Vagina (tissue), 2 donors: ENCODE measurements at places on chromosomes 4 and X.

DNA sequence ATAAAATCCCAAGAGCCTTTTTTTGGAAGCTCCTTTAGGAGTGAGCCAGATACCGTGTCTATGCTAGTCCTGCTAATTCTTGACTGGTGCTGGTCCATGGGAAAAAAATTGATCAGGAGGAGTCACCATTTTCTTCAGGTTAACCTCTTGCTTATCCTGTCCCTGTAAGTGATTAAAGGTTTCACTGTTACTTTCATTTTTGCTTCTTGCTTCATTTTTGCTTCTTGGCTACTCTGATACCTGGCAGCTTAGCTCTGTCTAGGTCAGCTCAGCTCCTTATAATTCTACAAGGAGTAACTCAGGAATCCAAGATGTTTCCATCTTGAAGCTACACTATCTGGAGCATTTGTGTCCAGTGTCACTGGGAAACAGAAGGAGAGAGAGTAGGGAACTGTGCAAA, 45.7 kb downstream of the AFM start:
- DNase-seq: no peak

GRCh38 chr4:101599620-101600019, 190.9 kb upstream of the BANK1 start:
- DNase-seq: no peak

DNA sequence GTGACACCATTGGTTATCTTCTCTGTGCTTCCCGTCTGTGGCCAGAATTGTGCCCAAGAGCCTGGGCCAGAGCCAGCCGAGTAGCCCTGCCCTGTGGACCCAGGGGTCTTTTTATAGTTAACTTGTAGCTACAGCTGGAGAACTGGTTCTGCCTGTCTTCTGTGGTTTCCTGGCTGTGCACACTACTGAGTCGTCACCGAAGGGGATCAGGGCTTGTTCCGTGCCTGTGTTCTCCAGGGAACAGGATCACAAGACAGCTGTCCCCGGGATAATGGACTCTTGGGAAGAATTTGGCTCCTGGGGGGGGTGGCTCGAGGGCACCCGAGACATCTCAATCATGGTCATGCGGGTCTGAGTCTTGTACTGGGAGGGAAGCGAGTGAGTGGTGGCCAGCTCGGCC, 22.1 kb upstream of the OPN1LW start:
- DNase-seq: no peak

DNA sequence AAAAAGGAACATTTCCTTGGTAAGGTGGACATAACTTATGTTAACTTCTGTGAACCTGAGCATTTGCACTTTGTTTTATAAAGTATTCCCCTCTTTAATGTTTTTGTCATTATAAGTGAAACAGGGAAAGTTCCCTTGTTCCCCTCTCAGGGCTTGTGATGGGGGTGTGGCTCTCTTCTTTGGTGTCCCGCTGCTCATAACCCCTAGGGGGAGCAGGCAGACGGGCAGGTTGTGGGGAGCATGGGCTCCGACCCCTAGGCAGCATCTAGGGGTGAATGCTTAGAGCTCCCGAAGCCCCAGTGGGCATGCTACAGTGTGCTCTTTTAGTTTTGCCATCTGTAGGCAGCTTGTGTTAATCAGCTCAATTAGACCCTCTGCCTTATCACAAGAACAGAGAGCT, 200.4 kb downstream of the DACH2 start:
- no peak for DNase-seq

DNA sequence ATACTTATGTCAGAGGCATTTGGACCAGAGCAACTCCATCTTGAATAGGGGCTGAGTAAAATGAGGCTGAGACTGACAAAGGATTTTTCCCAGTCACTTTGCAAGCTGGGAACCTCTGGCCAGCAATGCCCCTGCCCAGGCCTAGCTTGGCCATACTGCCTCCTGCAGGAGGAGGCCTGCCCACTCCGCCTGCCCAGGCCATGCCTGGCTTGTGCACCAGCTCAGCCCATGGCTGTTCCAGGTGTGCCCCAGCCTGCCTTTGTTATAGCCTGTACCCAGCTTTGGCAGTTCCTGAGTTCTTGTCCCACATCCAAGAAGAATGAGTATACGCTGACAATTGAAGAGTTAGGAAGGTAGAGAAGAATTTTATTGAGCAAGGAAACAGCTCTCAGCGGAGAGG, 176.1 kb downstream of the AASDH start:
- no peak for DNase-seq

DNA sequence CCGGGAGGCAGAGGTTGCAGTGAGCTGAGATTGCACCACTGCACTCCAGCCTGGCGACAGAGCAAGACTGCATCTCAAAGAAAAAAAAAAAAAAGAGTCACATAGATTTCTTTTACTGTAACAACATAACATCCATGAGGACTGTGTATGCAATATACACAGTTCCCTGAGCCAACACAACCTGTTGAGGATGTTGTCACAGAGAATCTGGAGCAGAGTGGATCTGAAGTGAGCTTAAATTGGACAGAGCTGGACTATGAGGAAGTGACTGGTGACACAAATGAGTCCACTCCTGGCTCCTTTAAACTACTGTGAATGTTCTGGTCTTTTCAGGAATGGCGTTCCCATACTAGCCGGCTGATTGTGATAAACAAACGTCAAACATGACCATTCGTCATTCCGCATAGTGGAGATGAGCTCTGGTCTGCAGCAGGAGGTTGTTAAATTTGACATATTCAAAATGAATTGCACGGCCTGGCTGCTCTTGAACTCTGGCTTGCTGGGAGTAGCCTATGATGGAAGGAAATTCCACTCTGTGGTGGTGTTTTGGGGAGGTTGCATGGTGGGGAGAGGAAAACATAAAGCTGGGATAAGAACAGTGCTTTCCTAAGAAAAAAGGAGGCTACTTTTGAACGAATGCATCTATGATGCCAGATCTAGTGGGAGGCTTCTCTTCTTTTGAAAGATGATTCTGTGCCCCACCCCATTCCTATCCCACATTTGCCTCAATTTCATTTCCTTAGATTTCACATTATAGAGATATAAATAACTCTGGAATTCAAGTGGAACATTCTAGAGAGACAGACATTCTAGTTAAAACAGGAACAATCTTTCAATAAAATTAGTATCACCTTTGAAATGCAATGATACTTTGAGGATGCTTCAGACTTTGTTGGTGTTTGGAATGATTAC, 149.5 kb downstream of the SHROOM3 start:
- DNase-seq: no peak

- no peak for DNase-seq
These were observed 100.8 kb upstream of the ATXN3L start for GRCh38 chrX:13420545-13421183.

DNA sequence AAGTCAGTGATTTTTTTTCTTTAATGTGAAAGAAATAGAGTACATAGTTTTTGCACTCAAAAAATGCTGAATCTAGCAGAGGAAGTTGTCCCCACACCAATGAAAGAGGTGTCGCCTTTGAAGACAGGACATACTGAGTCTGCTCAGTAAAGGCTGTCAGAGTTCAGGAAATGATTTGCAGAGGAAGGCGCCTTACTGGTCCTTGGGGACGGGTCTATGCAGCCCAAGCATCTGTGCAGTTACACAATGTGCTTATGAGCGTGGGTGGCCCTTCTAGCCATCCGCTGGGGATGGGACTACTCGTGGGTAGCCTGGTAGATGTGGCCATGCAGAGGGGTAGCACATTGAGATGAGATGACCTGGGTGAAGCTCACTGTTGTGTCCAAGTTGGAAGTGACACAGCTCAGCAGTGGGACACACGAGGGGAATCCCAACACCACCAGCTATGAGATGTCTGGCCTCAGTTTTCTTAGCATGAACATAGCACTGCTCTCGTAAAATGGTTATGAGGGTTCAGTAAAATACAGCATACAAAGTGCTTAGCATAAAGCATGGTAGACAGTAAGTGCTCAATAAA, 116.5 kb upstream of the RBPJ start:
- DNase-seq: no peak

DNA sequence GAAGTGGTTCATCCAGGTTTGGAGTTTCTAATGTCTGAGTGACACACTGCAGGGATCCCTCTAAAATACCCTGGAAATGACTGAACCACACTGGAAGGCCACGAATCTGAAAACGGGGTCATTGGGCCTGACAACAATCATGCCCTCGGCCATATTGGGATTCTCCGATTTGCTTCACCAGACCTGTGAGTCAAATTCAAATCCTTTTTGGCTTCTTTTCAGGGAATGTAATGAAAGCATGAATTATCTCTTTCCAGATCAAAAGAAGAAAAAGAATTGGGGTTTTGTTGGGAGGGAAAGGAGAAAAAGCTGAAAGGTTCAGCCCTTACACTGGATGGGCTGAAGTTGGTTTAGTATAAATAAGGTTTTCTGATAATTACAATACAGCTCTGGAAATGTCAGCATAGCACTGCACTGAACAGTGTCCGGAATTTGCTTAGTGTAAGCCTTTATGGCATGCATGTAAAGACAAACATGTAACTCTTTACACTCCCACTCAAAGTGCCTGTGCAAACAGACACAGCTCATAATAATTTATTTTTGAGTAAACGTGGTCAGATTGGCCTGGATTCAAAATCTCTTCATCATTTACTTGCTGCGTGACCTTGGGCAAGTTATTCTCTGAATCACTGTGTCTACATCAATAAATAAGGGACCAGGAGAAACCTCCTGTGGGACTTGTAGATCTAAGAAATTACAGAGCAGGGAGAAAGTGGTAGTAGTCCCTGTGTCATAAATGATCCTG, 21.4 kb downstream of the CT47C1 start:
- no peak for DNase-seq

GRCh38 chr4:110671679-110672078, 48.8 kb upstream of the PITX2 start:
- DNase-seq: no peak

GRCh38 chr4:7910263-7910896, 29.3 kb downstream of the AFAP1 start:
- DNase-seq: no peak

DNA sequence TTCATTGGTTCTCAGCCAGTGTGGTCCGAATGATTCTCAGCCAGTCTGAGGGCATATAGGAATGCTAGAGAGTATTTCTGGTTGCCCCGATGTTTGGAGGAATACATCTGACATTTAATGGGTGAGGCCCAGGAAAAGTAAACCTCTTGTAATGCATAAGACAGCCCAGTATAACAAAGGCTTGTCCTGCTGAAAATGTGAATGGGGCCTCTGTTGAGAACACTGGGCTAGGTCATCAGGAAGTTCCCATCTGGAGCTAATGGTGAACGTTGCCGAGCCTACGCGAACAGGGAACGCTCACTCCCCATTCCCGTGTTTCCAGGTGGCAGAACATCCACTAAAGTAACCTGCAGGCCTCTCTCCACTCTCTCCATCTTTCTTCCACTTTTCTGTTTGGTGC, 132.0 kb upstream of the CLNK start:
- DNase-seq: no peak

DNA sequence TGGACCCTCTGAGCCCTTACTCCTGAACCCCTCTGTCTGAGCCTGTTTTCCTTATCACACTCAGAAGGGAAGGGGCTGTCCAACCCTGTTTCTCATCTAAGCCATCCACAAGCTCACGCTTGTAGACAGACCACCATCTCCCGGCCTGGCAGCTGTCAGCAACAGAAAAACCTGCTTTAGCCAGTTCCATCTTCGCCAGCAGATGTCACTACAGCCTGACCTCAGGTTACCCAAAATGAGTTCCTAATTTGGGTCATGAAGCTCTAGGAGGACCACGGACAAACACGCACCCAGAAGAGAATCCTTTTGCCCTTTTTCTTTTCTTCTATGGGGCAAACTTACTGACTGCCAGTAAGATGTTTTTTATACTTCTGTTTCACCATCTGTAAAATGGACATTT, 445.4 kb downstream of the BCOR start:
- no peak for DNase-seq

GRCh38 chr4:54229631-54230483, 764 bp downstream of the PDGFRA start:
- DNase-seq: peak; percentile 79

DNA sequence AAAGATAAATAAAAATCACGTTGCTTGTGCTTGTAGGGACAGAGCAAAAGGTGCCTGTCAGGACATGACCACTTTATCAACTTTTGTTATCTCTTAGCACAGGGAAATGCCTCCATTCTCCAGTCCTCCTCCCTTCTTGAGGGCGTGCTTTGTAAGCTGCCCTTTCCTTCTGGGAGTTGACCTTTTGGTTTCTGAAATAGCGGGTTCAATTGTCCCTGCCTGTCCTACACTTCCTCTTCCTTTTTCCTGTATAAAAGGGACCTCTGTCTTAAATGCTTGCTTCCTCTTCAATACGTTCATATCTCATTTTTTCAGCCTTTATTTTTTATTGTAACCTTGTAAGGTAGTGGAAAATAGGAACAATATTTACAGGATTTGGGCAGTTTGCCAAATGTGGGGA, 153.5 kb downstream of the SH3BGRL start:
- DNase-seq: no peak

DNA sequence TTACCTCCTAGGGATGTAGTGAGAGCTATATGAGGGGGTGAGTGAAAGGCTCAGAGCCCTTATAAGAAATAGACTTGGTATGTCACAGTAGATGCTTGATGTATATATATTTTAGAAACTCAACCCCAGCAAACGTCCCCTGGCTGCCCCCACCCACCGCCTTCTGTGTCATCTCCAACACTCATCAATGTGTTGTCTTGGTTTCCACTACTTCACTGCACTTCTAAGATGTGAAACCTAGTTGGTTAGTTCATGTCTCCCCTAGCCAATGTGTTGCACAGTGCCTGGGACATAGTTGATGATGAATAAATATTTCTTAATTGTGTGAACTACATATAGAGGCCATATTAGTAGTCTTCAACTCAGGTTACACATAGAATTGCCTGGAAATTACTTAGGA, 4.4 kb downstream of the FGFBP2 start:
- DNase-seq: no peak

DNA sequence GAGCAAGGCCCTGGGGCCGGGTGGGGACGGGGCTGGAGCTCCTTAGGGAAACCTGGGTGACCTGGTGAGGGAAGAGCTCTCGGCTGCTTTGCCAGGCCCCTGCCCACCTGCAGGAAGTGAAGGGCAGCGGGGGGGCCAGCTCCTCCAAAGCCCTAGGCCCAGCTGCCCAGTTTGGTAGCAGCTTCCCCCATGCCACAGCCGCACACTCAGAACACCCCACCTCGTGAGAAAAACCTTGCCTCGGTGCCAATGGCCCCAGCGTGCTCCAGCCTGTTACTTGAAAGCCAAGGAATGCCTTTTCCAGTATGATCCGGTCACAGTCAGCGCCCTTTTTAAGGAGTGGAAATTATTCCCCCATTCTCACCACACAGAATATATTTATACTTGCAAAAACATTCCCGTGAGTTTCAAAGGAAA, 38.3 kb downstream of the ACOX3 start:
- DNase-seq: no peak

DNA sequence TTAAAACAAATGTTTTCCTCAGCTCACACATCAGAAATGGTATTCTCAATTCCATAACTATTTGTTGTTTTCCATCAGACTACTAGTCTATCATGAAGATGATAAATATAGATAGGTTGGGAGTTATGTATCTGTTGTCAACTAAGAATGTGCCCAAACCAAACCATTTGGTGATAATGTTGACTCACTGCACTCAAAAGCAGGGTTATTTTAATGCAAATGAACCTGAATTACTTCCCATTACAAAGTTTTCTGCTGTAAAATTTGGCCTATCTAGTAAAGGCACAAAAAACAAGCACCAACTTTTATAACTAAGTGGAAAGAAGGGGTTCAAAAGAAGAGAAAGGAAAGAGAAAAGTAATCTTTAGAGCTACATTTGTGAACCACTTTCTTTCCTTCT, 93.5 kb downstream of the TBCK start:
- no peak for DNase-seq
